ENCODE measurements at places on chromosomes 1 and 21. TPM values are rescaled to one million over a fixed set of nuclear protein-coding genes. Genes with fewer than 3 reads are reported as not detected.

The VANGL1 gene
- total RNA-seq = 11.7 TPM

DNA sequence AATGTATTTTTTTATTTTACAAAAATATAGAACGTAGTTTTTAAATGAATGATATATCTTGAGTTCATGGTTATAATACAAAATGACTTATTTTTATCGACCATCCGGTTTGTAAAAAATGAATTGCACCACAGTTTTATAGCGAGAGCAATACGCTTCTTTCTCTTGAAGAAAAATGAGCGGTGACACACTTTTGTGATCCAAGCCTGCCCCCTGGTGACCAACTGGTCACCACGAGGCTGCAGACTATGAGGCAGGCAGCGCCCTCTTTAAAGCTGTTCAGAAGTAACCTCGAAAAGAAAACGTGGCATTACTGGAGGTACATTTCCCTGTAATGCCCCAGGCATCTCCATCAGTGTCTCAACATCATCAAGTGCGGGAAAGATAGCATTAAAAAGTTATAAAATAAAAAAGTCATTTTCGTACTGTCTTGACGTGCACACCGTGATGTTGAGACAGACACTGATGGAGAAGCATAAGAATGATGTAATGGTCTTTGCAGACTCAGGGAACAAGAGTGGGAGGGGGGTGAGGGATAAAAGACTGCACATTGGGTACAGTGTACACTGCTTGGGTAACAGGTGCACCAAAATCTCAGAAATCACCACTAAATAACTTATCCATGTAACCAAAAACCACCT lies 734.2 kb upstream of the ADAMTS5 start:
- H3K27ac ChIP-seq = no peak overlapping the region
- DNase-seq = peak; percentile 92
- peaks cover 15% of the 10 kb centered on the region for H3K4me1 ChIP-seq
- H3K27me3 ChIP-seq = no peaks in the 10 kb centered on the region
- no peaks in the 10 kb centered on the region for H3K36me3 ChIP-seq
- no peak overlapping the region for H3K4me3 ChIP-seq

The ERG gene
- total RNA-seq = 0.76 TPM

The FCGR2B gene
- not detected for total RNA-seq

- no peaks in the 10 kb centered on the region for H3K36me3 ChIP-seq
- H3K27me3 ChIP-seq = no peaks in the 10 kb centered on the region
- H3K27ac ChIP-seq = no peak overlapping the region
- peaks cover 12% of the 10 kb centered on the region for H3K4me1 ChIP-seq
- H3K4me3 ChIP-seq = no peak overlapping the region
- DNase-seq = no peak
These were observed 21.2 kb upstream of the JUN start for GRCh38 chr1:58804853-58805565.

The HOOK1 gene
- not detected for total RNA-seq

The GJA4 gene
- total RNA-seq = not detected

All from GM23248 (cell line).